ENCODE measurements at places on chromosomes 6 and 20.

GRCh38 chr6:56314683-56315523 is 67.5 kb upstream of the COL21A1 start:
- DNase-seq, result no peak

DNA sequence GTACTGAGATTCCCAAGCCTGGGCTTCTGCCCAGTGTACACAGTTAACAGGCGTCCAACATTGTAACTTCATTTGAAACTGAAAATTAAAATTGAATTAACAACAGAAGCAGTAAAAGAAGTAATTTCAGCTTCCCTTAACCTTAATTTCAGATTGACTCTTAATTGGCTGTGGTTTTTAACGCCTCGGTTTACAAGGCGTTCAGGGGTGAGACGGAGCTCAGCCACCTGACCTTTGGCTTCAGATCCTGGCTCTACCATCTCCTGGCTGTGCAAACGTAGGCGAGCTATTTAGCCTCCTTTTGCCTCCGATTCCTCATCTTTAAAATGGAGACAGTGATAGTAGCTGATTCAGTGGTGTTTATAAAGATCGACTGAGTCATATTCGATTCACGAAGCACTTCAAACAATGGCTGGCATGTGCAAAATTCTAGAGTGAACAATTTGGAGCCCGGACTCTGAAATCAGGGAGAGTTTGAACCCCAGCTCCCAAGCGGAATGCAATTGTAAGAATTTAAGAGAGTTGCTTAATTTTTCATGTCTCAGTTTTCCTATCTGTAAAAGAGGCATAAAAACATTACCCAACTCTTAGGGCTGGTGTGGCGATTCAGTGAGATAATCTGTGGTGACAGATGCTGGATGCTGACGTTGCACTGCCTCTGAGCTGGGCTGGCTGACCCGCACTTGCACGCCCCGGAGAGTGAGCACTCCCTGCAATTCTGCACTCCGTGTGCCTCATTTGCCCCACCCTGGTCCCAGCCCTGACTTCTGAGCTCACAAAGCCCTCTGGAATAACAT is 23.5 kb upstream of the OCSTAMP start:
- no peak for DNase-seq

GRCh38 chr6:47446669-47447330 is 30.8 kb upstream of the CD2AP start:
- no peak for DNase-seq

DNA sequence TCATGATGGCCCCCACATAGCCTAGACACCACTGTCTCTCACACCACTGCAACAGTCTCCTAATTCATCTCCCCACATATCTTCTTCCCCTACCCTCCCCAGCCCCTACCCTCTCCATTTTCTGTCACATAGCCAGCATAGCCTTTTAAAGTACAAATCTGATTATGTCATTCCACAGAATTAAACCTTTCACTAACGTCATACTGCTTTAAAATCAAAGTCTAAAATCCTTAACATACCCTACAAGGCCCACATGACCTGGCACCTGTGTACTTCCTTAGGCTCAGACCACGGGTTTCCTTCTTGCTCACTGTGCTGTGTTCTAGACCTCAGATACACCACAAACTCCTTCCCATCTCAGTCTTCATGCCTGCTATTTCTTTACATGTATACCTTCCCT is 5.9 kb downstream of the OSTM1 start:
- DNase-seq, result no peak

GRCh38 chr6:105428342-105428957 is 25.6 kb upstream of the PREP start:
- DNase-seq, result no peak

DNA sequence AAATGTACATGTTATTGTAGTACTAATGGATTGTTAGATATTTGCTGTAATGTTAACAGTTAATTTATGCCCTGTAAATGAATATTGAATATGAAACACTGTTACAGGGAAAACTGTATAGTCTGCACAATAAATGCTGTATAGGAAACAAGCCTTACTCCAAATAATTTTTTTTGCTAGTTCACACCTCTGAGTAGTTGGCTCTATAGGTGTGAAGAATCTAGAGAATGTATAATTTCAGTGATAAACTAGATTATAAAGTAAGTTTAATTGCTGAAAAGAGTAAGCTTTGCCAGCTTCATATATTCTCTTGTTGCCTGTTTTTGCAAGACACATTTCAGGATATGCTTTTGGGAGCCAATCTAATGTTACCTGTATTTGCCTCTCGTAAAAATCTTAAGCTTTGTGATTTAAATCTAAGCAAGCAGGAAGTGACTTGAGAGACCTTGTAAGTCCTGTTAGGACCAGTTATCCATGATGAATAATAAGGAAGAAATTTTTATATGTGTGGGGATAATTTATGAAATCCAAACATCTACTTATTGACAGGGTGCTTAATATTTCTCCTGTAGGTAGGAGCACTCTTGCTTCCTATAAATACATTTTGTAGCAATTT is 232.4 kb downstream of the ZFAND3 start:
- no peak for DNase-seq

GRCh38 chr20:48776306-48776705 is 51.5 kb downstream of the PREX1 start:
- no peak for DNase-seq

DNA sequence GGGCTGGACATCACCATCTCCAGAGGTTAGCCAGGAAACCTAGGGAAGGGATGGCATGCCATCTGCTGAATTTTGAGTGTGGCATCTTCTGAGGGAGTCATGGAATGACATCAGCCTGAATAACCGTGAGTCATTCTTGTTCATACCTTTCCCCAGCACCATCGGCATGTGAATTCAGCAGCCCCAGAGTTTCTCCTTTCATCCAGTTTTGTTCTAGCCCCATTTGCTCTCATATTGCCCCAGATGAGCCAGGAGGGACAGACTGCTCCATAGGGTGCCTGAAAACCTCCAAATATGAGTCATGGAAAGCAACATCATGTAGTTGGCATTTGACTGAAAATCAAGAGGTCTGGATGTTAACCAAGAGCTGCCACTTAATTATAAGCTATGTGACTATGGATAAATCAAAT is 219.2 kb upstream of the SGK1 start:
- DNase-seq, result no peak

- no peak for DNase-seq
Observed at GRCh38 chr6:16648003-16648402, 113.3 kb downstream of the ATXN1 start.
